ENCODE measurements at places on chromosomes 11 and 22.

GRCh38 chr11:120658071-120658423 lies 146.5 kb downstream of the GRIK4 start:
- no peak for DNase-seq

- no peak for DNase-seq
Observed at GRCh38 chr11:76892306-76892705, 31.6 kb downstream of the ACER3 start.

- no peak for DNase-seq
Observed at GRCh38 chr11:72439455-72439854, 5.1 kb upstream of the CLPB start.

GRCh38 chr11:85791409-85791990 lies 19.4 kb downstream of the SYTL2 start:
- DNase-seq: no peak

- DNase-seq: no peak
Observed at GRCh38 chr11:27234043-27234668, 128.9 kb downstream of the CCDC34 start.

DNA sequence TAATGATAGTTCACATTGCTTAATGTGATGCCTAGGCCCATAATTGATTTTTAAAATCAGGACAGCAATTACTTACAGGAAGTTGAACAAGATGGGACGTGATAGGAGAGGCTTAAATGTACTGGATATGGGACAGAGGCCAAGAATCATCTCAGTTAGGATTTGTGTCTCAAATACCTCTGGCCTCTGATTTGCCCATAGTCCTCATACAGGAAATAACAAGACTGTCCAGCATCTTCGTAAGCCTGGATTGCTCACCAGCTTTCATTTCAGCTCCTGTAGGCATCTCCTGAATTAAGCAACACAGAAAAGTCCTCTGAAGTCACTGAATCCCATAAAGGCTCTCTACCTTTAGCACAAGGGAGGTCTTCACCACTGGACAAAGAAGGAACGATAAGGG lies at the start of gene MRGPRX3:
Gene MRGPRX3 (plus strand): TSS at position 231 of the 400 bp plus-strand sequence. CDS start 4,632 bp downstream, outside the sequence.
- no peak for DNase-seq

DNA sequence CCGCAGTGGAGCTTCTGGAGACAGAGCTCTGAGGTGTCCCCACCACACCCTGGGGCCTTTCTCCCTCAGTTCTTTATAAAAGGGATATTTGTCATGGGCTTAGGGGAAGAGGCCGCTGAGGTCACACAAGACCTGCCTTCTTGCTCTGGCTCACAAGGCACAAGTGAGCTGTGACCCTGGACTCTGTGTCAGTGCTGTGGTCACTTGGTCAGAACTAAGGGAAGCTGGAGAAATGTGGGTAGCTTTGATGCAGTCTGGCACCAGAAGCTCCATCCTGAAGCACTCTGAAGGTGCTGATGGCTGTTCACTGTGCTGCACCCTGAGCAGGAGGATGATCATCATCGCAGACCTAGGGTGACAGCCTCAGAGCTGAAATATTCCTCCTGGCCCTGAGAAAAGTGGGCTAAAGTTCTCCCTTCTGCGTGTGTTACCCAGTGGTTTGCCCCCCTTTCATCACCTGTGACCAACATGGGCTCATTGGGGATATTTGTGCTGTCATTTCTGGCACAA lies 28.1 kb upstream of the VPREB1 start:
- no peak for DNase-seq

GRCh38 chr11:14445542-14446530 lies 53.8 kb downstream of the COPB1 start:
- DNase-seq: no peak

DNA sequence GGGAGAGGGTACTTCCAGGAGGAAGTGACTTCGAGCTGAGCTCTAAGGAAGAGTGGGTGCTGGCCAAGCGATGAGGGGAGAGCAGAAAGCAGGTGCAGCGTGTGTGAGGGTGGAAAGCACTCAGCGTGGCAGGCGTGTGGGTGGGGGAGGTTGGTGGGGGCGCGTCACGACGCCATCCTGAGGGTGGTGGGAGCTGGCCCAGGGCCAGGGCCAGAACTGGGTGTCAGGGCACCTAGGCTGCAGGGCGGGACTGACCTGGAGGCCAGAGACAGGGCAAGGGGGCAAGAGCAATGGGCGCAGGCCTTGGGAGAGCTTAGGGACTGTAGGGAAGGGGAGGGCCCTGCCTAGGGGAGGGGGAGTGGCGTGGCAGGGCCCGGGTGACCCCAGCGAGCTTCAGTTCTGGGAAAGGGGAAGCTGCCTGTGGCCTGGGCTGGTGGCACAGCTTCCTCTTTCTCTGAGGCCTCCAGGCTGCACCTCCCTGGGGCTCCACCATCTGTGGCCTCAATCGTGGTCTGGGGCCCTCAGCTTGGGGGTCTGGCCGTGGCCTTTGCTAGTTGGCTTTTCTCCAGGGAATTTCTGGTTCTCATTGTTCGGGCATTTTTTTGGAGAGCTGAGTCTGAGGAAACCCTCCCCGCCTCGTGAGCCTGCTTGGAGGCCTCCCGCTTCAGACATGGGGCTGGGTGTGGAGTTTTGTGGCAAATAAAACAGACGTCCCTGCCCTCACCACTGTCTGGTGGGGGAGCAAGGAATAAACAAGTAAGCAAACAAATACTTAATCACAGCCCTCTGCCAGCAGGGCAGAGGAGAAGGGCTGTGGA lies 8.9 kb downstream of the RELT start:
- no peak for DNase-seq
